ENCODE measurements at places on chromosomes 3 and 15.
A peak's percentile ranks its signal among the peaks of the same experiment; 100 is the strongest.

GRCh38 chr3:46695962-46696894, 2.7 kb upstream of the ALS2CL start:
- DNase-seq: no peak

DNA sequence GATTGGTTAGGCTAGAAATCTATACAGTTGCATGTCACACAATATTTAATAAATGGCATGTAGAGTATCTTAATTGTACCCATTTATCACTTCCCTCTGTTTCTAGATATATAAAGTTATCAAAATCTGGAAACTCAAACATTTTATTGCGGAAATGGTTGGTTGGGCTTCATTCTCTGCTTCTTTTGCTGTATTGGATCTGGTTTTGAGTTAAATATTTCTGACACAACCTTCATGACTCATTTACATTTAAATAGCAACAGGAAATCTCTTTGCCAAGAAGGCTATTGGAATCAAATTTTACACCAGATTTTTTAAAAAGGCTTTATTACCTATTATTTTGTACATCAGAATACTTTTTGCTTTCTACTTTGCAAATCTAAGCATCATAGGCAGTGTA, 153.8 kb downstream of the EBLN2 start:
- no peak for DNase-seq

DNA sequence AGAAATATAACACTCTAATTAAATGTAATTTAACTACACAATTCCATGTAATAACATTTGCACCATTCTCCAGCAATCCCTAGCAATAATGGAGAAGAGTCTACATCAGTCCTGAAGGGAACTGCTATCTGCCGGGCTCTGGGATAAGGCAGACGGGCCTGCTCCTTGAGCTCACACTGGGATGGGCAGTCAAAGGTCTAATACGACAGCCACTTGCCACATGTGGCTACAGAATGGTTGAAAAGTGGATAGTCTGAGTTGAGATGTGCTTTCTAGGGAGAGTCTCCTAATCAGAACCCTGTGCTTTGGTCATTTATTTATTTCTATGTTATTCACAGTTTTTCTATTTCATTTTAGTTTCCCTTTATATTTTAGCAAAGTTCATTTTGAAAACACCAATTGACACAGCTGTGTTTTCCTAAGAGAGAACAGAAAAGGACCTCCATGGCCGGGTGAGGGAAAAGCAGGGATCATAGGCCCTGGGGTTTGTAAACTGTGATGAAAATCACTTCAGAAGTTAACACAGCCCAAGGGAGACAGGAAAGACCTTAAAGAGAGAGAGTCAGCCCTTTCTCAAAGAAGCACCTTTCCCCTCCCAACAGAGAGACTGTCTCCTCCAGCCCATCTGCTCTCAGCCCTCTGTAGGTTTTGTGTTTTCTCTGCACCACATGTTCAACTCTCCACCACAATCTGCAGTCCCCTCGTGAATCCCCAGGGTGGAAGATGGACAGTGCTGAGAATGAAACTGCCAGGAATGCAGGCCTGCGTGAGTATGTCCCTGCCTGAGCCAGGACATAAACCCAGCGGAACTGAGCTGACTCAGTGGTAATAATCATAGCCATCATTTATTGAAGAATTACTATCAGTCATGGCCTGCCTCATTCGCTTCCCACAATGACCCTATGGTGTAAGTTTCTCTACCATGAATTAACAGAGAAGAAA, 11.6 kb downstream of the FSIP1 start:
- no peak for DNase-seq

- no peak for DNase-seq
Measured at GRCh38 chr3:117628823-117629291, 919.3 kb downstream of the TUSC7 start.

GRCh38 chr3:82392203-82392775, 630.8 kb upstream of the GBE1 start:
- DNase-seq: no peak

- no peak for DNase-seq
Measured at GRCh38 chr15:90192961-90193786, 8.0 kb upstream of the SEMA4B start.

DNA sequence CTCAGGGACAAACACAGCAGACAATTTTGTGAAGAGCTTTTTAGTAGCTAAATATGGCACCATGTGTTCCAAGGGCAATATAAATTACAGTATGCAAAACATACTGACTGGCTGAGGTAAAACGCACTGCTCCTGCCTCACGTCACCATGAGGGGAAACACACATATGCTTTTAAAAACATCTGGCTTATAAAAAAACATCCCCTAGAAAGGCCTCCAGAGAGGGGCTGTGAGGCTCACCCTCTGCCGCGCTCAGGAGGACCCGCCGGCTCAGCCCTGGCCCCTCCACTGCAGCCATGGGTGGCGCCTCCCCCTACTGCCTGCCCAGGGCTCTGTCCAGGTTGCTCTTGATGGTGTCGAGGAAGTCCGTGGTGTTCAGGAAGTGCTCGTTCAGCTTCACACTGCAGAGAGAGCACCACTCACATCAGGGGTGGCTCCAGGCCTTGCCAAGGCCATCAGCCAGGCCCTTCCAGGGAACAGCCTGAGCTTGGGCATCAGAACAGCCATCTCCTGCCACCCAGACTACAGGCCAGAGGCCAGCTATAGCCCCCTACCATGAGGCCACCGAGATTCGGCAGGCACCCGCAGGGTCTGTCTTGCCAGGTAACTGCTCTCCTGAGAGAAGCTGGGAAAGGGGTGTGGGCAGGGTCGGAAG, 18.2 kb downstream of the IDH2 start:
- no peak for DNase-seq

DNA sequence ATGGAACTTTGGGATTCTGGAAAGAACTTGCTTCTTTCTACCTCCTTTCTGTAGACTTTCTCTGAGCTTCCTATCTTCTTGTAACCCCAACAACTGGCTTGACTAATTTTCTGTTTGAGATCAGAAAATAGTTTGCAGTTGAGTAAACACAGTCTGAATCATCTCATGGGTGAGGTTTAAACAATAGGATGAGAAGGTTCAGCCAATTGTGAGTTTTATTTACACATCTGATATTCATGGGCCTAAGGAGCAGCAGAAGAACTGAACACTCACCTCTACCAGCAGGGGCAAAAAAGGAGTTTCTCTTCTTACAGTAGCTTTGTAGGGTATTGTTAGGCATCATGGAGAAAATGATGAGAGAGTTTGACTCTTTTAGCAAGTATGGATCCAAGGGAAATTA, 54.2 kb downstream of the DTWD1 start:
- DNase-seq: peak; percentile 43

DNA sequence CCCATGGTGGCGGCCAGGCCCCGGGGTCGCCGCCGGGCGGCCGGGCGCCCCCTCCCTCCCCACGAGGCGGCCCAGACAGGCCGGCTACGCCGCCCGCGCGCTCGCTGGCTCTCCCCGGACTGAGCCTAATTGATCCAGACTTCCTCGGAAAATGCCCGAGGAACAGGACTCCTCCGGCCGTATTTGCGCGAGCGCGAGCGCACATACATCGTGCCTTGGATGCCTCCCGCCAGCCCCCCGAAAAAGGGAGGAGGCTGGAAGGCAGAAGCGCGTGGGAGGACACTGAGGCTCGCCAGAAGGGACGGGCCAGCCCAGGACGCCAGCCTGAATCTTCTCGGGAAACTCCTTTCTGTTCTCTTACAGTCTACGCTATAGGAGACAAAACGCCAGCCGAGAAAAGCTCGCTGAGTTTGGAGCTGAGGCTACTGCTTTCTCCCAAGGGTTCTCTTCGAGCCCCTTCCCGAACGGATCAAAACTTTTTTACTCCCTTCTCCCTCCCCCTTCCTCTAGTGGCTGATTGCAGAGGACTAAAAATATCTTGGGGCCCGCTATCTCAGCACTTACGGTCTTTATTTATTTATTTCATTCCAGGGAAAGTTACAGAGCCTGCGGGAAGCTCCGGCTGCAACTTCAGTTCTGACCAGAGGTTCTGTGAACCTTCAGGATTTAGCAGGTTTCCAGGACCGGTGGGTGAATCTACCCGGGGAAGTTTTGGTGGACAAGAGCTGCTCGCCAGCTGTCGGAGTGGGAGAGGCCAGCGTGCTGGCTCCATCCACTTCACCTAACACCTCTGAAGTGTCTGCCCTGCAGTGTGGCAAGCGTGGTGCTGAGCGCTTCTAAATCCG, at the start of gene PDZRN3:
TSS of gene PDZRN3 (minus strand) at position 121 of the 845 bp plus-strand sequence.
- peak; percentile 1 for DNase-seq

DNA sequence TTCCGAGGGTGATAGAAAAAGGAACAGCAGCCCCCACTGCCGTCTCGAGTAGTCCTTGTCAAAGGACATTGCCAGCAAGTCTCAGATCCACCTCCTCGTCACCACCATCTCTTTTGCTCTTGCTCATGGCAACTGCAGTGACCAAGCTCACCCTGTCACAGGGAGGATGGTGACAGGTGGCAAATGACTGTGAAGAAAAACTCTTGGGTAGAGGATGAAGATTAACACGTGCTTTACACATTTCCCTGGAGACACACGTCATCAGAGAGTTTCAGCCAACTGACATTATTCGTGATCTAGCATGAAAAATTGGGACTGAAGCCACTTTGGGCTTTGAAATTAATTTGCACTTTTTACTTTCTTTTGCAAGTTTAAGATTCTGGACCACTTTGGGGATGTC, 174.3 kb downstream of the EBLN2 start:
- DNase-seq: no peak

DNA sequence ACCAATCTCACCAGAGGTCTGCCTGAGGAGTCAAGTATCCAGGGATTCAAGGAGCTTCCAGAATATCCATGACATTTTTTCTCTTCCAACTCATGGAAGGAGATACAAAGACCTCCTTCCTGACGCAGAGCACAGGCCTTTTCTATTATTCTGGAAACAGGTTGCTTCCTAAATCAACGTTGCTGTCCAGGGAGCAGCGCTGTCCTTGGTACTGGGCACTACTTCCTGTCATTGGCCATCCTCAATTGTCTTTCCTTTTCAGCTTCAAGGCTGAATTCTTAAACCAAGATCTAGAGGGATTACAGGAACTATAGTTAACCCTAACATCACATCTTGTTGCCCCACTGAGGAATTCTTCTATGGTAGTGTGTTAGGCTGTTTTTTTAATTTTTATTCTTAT, 50.4 kb upstream of the TBC1D21 start:
- peak; percentile 3 for DNase-seq

DNA sequence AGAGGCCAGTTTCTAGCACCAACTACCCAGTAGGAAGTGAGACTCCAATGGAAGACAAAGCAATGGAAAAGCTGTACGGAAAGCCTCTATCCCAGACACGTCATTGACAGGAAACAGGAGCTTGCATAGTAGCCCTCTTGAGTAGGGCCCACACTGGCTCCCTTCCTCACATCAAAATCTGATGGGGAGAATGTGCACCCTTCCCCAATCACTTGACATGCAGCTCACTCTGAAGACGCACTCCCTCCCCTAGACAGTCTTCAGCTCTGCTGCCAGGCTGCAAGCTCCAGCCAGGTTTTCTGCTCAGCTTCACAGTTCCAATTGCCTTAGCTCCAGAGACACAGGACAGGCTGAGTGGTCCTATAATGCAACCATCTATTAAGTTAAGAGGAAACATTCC, 567.8 kb downstream of the EPHB1 start:
- DNase-seq: no peak

DNA sequence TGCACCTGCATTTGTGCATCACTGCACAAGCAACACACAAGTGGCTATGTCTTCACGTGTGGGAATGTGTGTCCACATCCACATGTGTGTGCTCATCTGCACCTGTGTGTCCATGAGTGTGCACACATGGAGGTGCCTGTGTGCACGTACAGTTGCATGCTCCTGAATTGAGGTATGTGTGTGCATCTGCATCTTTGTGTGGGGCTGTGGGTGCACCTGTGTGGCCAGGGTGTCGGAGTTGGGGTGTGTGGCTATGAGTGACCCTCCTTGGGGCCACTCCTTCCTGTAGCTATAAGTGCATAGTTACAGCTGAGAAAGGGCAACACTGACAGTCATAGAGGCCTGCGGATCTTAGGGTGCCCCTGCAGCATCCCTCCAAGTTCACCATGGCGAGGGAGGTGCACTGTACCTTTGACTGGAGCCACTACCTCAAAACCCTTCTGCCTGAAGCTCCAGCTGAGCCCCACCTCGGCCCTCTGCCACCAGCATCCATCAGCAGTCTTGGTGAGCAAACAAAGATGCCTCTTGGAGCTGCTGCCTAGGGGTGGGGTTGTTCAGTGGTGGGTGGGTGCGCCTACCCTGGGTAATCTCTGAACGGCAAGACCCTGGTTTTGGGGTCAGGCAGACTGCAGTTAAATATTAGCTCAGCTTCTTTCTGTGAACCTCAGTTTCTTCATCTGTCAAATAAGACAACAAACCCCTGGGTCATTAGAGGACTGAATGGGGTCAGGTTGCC, 5.2 kb upstream of the HHATL start:
- DNase-seq: no peak

- peak; percentile 33 for DNase-seq
Measured at GRCh38 chr3:79019137-79019923, 748.5 kb downstream of the ROBO1 start.

- DNase-seq: no peak
Measured at GRCh38 chr3:193771653-193772421, 178.8 kb downstream of the OPA1 start.

DNA sequence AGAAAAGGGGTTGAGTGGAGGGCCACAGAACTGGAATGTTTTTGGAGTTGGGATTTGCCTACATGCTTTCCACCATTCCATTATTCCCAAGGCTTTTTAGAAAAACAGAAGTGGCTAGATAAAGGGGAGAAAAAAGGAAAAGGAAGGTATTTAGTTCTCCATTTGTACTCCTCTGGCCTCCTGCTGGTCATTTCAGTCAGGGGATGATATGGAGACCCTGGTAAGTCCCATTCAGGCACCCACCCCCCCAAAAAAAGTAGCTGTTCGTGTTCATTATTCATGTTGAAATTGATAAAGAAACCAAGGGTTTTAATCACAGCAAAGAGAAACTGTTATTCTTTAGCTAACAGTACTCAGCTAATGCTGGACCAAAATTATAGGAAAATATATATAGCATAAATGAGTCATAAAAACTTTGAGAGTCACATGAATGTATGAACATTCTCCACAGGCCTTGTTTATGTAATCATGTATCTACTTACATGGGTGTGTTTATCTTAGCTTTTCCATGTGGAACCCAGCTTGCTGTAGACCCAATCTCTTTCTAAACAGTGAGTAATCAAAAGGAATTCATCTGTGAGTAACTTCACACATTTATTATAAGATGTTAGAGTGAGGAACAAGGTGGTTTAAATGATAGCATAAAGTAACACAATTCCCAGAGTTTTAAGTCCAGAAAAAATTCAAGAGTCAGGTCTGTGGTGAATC, 167.2 kb downstream of the KCNMB2 start:
- peak; percentile 56 for DNase-seq

- DNase-seq: no peak
Measured at GRCh38 chr3:21722768-21723167, 28.2 kb downstream of the ZNF385D start.

GRCh38 chr3:51908026-51908425, 4.9 kb upstream of the IQCF1 start:
- DNase-seq: no peak

GRCh38 chr3:35658686-35659085, 19.4 kb downstream of the ARPP21 start:
- DNase-seq: no peak

GRCh38 chr15:90617171-90617570, 87.4 kb downstream of the CRTC3 start:
- DNase-seq: no peak

DNA sequence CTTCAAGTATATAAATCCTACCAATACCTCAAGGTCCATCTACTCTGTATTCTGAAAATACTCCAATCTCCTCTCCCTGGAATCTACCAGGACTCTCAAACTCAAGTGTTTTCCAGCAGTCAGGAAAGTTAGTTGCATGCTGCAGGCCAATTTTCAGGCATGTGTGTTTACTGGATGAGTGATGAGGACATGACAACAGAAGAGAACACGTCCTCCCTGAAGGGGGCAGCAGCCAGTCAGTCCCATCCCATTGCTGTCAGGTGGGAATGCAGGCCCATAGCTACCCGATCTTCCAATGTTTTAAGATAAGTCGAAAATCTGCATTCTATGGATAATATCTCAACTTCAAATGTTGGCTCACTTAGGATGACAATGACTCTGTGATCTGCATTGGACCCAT, 496.2 kb downstream of the FHIT start:
- no peak for DNase-seq
